ENCODE measurements at places on chromosomes 4 and X. TPM values are rescaled to one million over a fixed set of nuclear protein-coding genes. Genes with fewer than 3 reads are reported as not detected.
A peak's percentile ranks its signal among the peaks of the same experiment; 100 is the strongest.

DNA sequence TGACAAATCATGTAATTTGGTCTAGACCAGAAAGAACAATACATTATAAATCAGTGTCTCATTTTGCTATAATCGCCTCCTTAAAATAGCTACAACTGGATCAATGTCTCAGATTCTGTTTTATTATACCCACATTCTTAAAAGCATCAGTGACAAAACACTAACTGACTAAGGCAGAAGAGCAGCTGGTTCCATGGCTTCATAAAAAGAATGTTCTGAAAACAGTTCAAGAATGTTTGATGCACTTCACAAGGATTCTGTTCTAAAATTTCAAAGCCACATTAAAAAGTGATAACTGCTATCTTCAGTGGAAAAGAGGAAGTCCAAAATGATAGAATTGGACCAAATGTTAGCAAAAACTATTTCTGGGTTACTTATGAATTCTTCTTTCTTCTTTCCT, 69.8 kb downstream of the COL25A1 start:
- no peak for DNase-seq

GRCh38 chr4:84722720-84723119, 139.8 kb downstream of the CDS1 start:
- DNase-seq = no peak

DNA sequence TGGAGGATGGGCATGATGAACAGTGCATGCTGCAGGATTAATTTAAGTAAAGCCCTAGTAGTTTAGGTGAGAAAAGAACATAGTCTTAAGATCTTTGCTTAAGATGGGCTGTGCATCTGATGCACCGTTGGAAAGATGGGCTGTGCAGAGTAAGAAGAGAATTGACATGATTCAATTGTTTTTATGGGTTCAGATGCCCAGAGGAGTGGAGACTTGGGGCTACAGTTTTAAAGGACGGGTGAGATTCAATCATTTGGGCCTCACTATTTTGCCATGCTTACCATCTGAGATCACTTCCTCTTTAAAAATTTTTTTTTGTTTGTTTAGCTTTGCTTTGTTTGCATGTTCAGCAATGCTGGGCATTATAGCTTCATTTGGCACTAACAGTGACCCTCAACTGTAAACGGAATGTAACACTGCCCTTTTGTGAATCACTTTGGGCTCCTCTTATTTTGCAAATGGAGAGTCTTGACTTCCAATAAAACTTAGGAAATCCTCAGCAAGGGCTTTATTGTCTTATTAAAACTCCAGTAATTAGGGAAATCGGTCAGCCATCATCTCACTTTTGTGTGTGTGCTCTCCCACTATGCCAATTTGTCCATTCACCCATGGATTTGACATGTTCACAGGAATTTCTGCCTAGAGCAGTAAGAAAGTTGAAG, 216.1 kb upstream of the TLL1 start:
- DNase-seq = no peak

DNA sequence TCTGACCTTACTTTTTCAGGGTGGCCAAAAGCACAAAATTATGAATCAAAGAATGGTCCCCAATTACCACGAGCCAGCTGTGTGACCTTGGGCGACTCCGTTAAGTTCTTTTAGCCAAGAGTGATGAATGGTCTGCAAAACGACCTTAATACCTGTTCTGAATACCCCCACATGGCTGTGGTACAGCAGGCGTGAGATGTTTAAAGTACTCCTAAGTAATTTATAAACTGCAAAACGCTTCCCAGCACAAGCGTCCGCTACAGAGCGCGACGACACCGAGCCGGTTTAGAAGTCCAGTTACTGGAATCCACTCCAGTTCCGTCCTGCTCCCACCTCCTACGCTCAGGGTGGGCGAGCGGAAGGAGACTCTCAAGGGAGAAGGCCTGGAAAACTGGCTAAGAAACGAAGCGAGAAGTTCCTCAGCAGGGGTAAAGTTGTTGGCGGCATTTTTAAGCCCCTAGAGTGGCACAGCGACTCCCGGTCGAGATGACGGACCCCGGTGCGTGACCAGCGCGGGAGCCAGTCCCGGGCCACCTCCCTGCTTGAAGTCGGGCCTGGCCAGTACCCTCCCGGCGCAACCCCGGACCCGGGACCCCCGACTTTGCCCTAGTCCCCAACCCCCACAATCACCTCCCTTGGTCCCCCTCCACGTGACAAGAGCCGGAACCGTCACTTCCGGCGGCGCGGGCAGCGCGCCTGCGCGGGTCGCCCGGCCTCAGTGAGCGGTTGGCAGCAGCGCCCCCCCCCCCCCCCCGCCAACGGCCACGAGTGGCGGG, 659 bp upstream of the BMP2K start:
- DNase-seq = peak; percentile 51

- peak; percentile 9 for DNase-seq
These were observed 106.5 kb upstream of the STOX2 start for GRCh38 chr4:183798301-183799253.

DNA sequence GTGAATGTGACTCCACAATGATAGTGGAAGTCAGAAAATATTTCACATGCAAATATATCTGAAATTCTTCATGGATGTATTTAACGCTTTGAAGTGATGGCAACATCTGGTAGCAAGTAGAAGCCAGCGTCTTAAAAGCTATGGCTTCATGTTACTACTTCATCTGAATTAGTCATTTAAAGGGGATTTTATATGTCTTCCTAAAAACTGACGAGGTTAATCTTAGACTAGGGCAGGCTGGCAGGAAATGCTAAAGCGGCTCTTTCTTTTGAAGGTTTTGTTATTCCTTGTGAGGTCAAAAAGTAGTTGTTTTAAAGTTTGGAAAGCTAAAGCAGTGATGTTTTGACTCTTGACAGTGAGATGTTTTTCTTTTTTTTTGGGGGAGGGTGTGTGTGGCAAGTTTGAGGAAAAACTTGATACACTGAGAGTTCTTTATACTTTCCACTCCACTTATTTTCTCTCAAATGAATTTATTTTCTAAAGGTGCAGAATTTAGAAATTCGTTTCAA, 22.6 kb downstream of the PLS3 start:
- peak; percentile 58 for DNase-seq

GRCh38 chr4:159422019-159422418, 319.1 kb downstream of the RAPGEF2 start:
- no peak for DNase-seq

GRCh38 chr4:108703966-108704365, 53.6 kb downstream of the OSTC start:
- no peak for DNase-seq

- peak; percentile 58 for DNase-seq
These were observed 375.4 kb downstream of the ZNF674 start for GRCh38 chrX:46169808-46170207.

DNA sequence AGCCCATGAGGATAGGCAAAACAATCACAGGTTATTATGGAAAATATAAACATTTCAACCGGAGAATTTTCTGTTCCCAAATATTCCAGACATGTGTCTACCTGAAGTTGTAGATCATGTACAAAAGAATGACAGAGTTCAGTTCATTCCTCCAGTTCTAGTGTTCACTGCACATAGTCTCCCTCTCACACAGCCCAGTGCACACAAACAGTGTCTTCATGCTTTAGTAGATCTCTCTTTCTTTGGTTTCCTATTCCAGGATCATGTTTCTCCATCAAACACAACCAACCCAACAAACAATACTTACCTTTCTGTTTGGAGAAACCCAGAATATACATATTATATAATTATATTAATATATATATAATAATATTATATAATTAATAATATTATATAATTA, 671.9 kb downstream of the TRIML1 start:
- no peak for DNase-seq

- DNase-seq = no peak
These were observed 455.9 kb downstream of the AFF2 start for GRCh38 chrX:148956352-148956751.

DNA sequence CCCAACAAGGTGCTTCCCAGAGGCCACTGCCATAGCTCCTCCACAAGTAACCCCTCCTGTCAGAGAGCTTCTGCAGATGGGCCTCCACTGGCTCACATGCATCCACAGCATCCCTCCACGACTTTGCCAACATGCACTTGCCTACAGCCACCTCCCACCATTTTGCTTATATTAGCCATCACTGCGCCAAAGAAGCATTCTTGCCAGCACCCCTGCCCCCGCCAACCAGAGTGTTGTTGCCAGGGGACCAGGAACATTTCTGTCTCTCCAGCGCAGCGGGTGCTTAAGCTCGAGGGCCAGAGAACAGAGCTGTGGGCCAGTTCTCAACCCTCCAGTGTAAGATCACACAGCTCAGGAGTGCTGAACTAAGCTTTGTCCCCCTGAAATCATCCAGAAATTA, 517.6 kb downstream of the PABPC4L start:
- no peak for DNase-seq

DNA sequence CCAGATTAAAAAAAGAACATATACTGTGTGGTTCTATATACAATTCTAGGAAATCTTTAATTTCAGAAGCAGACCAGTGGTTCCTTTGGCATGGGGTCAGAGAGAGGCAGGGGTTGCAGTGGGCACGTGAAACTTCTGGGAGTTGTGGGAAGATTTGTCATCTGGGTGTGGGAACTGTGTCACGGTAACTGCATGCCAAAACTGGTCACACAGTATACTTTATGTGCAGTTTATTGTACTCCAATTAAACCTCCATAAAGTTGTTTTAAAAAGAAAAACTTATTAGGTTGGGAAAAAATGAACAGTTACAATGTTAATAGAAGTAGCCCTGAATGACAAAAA, 26.7 kb upstream of the STS start:
- DNase-seq = no peak

GRCh38 chr4:159367781-159368080, 264.9 kb downstream of the RAPGEF2 start:
- DNase-seq = no peak

- no peak for DNase-seq
These were observed 115.2 kb downstream of the GABRA2 start for GRCh38 chr4:46274717-46275116.

DNA sequence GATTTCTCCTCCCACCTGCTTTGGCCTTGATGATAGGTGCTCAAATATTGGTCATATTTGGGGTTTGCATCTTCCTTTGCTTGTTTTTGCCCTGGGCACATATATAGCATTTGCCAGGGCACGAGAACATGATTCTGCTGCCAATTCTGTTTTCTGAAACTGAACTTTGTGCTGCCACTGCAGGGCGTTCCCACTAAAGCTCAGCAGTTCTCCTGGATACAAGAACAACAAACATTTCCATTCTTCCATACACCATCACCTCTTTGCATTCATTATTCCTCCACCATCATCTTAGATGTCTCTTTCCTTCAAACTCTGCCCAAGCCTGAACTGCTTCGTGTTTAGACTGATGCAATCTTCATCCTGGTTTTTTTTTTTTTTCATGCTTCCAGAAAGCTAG, 36.3 kb upstream of the GATB start:
- DNase-seq = peak; percentile 7

The DOCK11 gene
- 0.38 TPM for total RNA-seq

The SYNPO2 gene
- 0.13 TPM for total RNA-seq

The PPEF2 gene
- not detected for total RNA-seq

The GYG2 gene
- under 0.01 TPM for total RNA-seq

The CXCL5 gene
- total RNA-seq = 0.51 TPM

The IL13RA2 gene
- 15.4 TPM for total RNA-seq

The RPA4 gene
- 1.2 TPM for total RNA-seq

The MAGEA2B gene
- not detected for total RNA-seq

The DGAT2L6 gene
- not detected for total RNA-seq

Data from bronchial epithelial cell (primary cell).